ENCODE measurements at places on chromosomes 5 and 9. TPM values are rescaled to one million over a fixed set of nuclear protein-coding genes. Genes with fewer than 3 reads are reported as not detected.

The CCDC171 gene
- total RNA-seq, result 3.2 TPM

DNA sequence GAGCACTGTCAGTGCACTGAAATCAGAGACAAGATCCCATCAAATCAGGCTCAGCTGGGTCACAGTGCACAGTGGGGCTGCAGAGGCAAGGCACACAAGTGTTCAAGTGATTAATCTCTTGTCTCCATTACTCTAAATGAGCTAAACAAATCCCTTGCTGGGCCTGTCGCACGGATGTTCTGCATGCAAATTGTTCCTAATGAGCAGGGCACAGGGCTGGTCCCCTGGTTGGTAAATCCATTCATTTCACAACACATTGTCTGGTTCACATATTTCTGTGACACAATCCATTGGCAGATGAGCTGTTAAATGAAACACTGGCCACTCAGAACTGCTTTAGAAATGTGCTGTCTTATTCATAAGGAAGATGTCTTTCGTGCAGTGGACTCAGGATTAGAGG, 167.9 kb upstream of the BRINP1 start:
- DNase-seq, result no peak
- H3K36me3 ChIP-seq, result no peaks in the 10 kb centered on the region
- H3K27ac ChIP-seq, result no peak overlapping the region
- no peak overlapping the region for H3K4me3 ChIP-seq

The RUSC2 gene
- 19.2 TPM for total RNA-seq

GRCh38 chr9:130530938-130531337, 48.4 kb upstream of the FUBP3 start:
- peaks cover 54% of the 10 kb centered on the region for H3K27me3 ChIP-seq
- H3K4me3 ChIP-seq, result no peak overlapping the region
- peaks cover 6% of the 10 kb centered on the region for H3K4me1 ChIP-seq
- H3K36me3 ChIP-seq, result no peaks in the 10 kb centered on the region
- DNase-seq, result no peak

DNA sequence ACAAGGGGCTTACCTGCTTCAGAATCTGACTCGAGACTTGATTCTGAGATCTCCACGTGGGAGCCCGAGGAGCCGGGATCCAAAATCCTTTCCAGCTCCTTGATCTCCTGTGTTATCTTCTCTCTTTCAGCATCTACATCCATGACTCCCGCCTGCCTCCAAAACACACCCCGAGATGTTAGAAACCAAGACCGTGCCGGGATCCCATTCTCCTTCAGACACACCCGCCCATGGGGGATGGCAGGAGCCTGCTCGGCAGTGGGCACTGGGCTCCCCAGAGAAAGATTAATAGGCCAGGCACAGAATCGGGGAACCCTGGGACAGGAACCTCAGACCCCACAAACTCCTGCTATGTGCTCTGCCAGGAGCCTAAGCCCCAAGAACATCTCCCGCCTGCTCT, 1.7 kb downstream of the SNAPC4 start:
- H3K4me1 ChIP-seq, result peaks cover 22% of the 10 kb centered on the region
- no peak overlapping the region for H3K4me3 ChIP-seq
- no peaks in the 10 kb centered on the region for H3K27me3 ChIP-seq
- peak; percentile 53 for DNase-seq

GRCh38 chr5:158484150-158484549, 615.6 kb downstream of the EBF1 start:
- H3K36me3 ChIP-seq, result no peaks in the 10 kb centered on the region
- H3K4me3 ChIP-seq, result no peak overlapping the region
- H3K4me1 ChIP-seq, result peaks cover 48% of the 10 kb centered on the region
- H3K27me3 ChIP-seq, result no peaks in the 10 kb centered on the region

- no peaks in the 10 kb centered on the region for H3K27me3 ChIP-seq
Observed at GRCh38 chr5:152907488-152908245, 502.6 kb upstream of the NMUR2 start.

The MAMDC4 gene
- 2.2 TPM for total RNA-seq

The TMCO6 gene
- 50.2 TPM for total RNA-seq

The PCSK1 gene
- total RNA-seq, result 0.45 TPM

The KLF4 gene
- total RNA-seq, result 697 TPM

- peak overlapping the region; percentile 83 for H3K4me3 ChIP-seq
- no peaks in the 10 kb centered on the region for H3K36me3 ChIP-seq
- H3K27ac ChIP-seq, result peak overlapping the region; percentile 89
Observed at GRCh38 chr9:106860721-106861639, 2.0 kb upstream of the ZNF462 start.

The GFI1B gene
- total RNA-seq, result not detected

- DNase-seq, result no peak
- H3K27ac ChIP-seq, result no peak overlapping the region
- H3K36me3 ChIP-seq, result no peaks in the 10 kb centered on the region
- no peak overlapping the region for H3K4me3 ChIP-seq
Observed at GRCh38 chr5:61455179-61456006, 123.3 kb downstream of the ZSWIM6 start.

DNA sequence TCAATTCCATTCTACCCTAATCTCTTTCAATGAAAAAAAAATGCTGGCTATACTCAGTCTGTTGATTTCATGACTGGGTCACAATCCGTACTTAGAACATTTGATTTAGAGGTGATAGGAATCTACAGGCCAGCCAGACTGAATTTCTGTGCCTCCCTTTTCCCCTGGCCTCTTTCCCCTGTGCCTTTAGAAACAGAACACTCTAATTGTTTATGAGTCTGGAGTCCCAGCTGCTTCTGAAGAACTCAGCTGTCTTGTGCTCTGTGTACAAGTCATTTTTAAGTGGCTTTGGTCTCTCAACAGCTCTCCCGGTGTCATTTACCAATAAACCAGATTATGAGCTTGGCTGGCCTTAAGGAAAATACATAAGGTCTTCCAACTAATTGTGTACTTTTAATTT, 94.1 kb upstream of the ITGA2 start:
- H3K4me3 ChIP-seq, result no peak overlapping the region
- DNase-seq, result no peak
- H3K4me1 ChIP-seq, result peaks cover 11% of the 10 kb centered on the region

GRCh38 chr5:176201811-176202210, 36.4 kb upstream of the SIMC1 start:
- H3K27ac ChIP-seq, result no peak overlapping the region
- no peak overlapping the region for H3K4me3 ChIP-seq
- no peaks in the 10 kb centered on the region for H3K36me3 ChIP-seq
- H3K27me3 ChIP-seq, result peaks cover 40% of the 10 kb centered on the region
- H3K4me1 ChIP-seq, result peaks cover 8% of the 10 kb centered on the region

The LIFR gene
- 71.4 TPM for total RNA-seq

The ADRA1B gene
- 0.36 TPM for total RNA-seq

DNA sequence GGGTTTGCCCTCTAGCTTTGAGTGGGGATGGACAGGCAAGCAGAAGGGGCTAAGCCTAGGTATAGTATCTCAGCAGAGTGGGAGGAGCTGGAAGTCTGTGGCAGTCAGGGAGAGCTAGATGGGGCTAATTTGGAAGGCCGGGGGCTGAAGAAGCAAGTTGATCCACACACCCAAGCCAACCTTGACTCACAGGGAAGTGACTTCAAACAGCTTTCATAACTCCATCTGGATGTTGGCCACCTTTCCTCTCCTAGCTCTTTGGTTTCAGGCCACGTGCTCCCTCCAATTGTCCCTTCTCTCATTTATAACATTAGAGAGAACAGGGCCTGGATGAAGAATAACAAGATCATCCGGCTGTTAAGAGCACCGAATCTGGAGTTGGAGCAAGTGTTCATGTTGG, 36.8 kb downstream of the EGR1 start:
- H3K4me1 ChIP-seq, result peaks cover 54% of the 10 kb centered on the region
- H3K27ac ChIP-seq, result peak overlapping the region; percentile 64
- DNase-seq, result no peak

- no peaks in the 10 kb centered on the region for H3K36me3 ChIP-seq
- H3K27me3 ChIP-seq, result no peaks in the 10 kb centered on the region
- no peak overlapping the region for H3K27ac ChIP-seq
- no peak for DNase-seq
Observed at GRCh38 chr9:70566751-70567150, 152.3 kb upstream of the KLF9 start.

DNA sequence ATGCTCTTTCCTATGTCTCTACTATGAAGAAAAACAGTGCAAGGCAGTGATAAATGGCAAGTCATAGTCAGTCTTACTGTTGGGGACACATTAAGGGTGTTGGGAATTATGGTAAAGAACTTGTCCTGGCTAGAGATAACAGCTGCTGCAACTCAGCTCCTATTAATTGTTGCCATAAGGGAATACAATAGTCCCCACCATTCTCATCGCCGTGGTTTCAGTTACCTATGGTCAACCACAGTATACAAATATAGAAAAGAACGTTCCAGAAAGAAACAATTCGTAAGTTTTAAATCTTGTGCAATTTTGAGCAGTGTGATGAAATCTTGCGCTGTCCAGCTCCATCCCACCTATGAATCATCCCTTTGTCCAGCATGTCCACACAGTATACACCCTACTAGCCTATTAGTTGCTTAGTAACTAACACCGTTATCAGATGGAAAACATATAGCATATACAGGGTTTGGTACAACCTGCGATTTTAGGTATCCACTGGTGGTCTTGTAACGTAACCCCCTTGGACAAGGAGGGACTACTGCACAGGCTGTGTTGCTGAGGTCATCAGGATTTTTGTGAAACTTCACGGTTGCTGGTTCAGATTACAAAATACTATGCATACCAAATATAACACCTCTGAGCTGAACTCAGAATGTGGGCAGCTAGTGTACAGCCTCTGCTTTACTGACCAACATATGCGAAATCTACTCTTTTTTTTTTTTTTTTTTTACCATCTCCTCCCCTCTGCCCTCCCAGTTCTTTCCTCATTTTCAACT, 53.5 kb downstream of the ZFR start:
- no peak overlapping the region for H3K4me3 ChIP-seq
- peaks cover 4% of the 10 kb centered on the region for H3K4me1 ChIP-seq
- H3K27ac ChIP-seq, result no peak overlapping the region
- peaks cover 80% of the 10 kb centered on the region for H3K36me3 ChIP-seq
- no peak for DNase-seq

DNA sequence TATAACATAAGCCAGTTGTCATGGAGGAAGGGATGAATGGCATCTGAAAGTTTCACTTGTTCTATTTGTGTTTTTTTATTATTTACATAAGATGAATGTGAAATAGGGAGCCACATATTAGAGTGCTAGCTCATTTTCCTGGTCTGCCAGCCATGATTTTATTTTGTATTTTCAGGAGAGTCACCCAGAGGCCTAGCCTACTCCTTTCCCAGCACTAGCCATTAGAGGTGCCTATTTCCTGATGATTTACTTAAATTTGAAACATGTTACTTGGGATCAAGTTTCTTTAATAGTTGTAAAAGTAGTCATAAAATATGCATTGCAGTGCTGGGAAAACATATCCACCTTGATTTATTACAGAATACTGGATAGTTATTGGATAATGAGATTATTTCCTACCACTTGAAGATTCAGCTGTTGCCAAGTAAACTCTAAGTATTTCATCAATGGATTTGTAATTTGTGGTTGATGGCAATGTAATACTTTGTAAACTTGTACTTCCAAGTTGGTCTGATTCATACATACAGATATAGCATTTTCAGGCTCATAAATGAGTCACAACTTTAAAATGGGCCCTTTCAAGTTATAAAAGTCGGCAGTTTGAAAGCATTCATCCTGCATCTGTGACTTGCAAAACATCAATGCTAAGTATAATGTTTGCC, 50.8 kb downstream of the KCNN2 start:
- no peak overlapping the region for H3K4me3 ChIP-seq
- DNase-seq, result no peak
- H3K27me3 ChIP-seq, result no peaks in the 10 kb centered on the region
- no peaks in the 10 kb centered on the region for H3K36me3 ChIP-seq
- H3K27ac ChIP-seq, result no peak overlapping the region

DNA sequence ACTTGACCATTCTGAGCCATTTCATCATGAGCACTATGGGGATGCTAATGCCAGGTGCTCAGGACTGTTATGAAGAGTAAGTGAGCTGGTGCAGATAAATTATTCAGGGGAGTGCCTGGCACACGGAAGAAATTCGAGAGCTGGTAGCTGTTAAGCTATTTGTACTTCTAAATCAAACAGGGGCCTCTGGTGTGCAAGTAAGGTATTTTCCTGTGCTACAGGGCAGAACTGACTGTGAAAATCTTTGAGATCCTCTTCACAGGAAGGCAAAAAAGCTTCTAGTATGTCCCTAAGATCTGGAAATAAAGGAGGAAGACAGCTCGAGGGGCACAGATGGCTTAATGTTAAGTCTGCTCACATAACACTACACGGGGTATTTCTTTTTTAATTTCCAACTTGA, 106.3 kb upstream of the SPOCK1 start:
- H3K4me1 ChIP-seq, result no peaks in the 10 kb centered on the region
- DNase-seq, result no peak
- no peak overlapping the region for H3K27ac ChIP-seq
- peaks cover 3% of the 10 kb centered on the region for H3K27me3 ChIP-seq
- no peak overlapping the region for H3K4me3 ChIP-seq
- no peaks in the 10 kb centered on the region for H3K36me3 ChIP-seq

DNA sequence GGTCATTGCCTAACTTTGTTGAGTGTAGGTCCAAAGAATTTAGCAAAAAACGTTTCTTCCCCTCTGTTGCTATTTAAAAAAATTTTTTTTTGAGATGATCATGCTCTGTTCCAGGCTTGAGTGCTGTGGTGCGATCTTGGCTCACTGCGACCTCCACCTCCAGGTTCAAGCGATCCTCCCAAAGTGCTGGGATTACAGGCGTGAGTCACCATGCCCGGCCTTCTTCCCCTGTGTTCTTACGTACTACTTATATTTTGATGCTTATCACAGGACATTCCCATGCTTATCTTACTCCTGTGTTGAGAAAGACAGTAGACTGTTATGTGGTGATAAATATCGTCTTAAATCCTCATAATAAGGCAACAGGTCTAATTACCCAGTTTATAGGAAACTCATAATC, 2.5 kb downstream of the ACER2 start:
- DNase-seq, result no peak
- H3K27me3 ChIP-seq, result no peaks in the 10 kb centered on the region
- H3K36me3 ChIP-seq, result no peaks in the 10 kb centered on the region
- H3K4me1 ChIP-seq, result peaks cover 19% of the 10 kb centered on the region
- H3K4me3 ChIP-seq, result no peak overlapping the region

GRCh38 chr9:15416880-15417279, 5.8 kb upstream of the SNAPC3 start:
- DNase-seq, result no peak
- H3K27ac ChIP-seq, result no peak overlapping the region

DNA sequence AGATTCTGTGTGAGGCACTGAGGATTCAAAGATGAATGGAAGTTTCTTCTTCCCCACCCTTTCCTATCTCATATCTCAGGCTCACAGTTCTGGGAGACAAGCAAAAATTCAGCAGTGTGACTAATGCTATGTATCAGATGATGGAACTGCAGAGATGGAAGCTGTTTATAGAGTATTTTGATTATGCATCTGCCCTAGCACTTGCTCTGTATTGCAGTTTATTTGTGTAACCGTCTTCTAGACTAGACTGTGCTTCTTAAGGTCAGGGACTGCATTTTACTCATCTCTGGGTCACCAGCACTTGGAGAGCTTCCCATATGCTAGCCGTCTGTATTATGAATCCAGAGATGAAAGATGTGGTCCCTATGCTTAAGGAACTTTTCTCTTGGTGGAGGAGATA, 12.6 kb downstream of the CAVIN4 start:
- H3K36me3 ChIP-seq, result no peaks in the 10 kb centered on the region
- H3K27me3 ChIP-seq, result no peaks in the 10 kb centered on the region
- H3K4me1 ChIP-seq, result no peaks in the 10 kb centered on the region
- no peak overlapping the region for H3K4me3 ChIP-seq
- DNase-seq, result no peak

The CDC14B gene
- 7.7 TPM for total RNA-seq

The HTR4 gene
- total RNA-seq, result not detected
